ENCODE measurements at places on chromosomes 1 and 21. TPM values are rescaled to one million over a fixed set of nuclear protein-coding genes. Genes with fewer than 3 reads are reported as not detected.

FAM229A gene
- total RNA-seq: 7.8 TPM

PPIAL4G gene
- not detected for total RNA-seq

PAQR6 gene
- total RNA-seq: 0.43 TPM

CBS gene
- 355 TPM for total RNA-seq

MATN1 gene
- not detected for total RNA-seq

USP48 gene
- 23.8 TPM for total RNA-seq

NECAP2 gene
- total RNA-seq: 13.9 TPM

PGLYRP3 gene
- not detected for total RNA-seq

PFKFB2 gene
- 2.9 TPM for total RNA-seq

MT1HL1 gene
- not detected for total RNA-seq

PCAT6 gene
- not detected for total RNA-seq

H3-3A gene
- 132 TPM for total RNA-seq

KIRREL1 gene
- total RNA-seq: 2.5 TPM

TIE1 gene
- total RNA-seq: 7.5 TPM

GUCA2A gene
- total RNA-seq: not detected

OR6N1 gene
- total RNA-seq: not detected

S100A7A gene
- total RNA-seq: not detected

CXADR gene
- total RNA-seq: 31.3 TPM

FBXO2 gene
- total RNA-seq: 19.5 TPM

FHAD1 gene
- total RNA-seq: not detected

IGSF21 gene
- 0.34 TPM for total RNA-seq

LCE6A gene
- total RNA-seq: not detected

MIA3 gene
- 89.6 TPM for total RNA-seq

SEC16B gene
- 69.7 TPM for total RNA-seq

SV2A gene
- 0.43 TPM for total RNA-seq

LRRC71 gene
- total RNA-seq: not detected

ADGRB2 gene
- not detected for total RNA-seq

KHDRBS1 gene
- total RNA-seq: 22.8 TPM

SERPINC1 gene
- 2,632 TPM for total RNA-seq

CLCA4 gene
- 0.07 TPM for total RNA-seq

HUNK gene
- total RNA-seq: 0.12 TPM

CD46 gene
- 107 TPM for total RNA-seq

ZSCAN20 gene
- 1.2 TPM for total RNA-seq

KCNJ10 gene
- not detected for total RNA-seq

KRTAP19-3 gene
- total RNA-seq: not detected

GJA9 gene
- total RNA-seq: not detected

PCBP3 gene
- total RNA-seq: 0.93 TPM

RPTN gene
- not detected for total RNA-seq

NUDT4B gene
- total RNA-seq: 17.6 TPM

GTF2B gene
- total RNA-seq: 14.5 TPM

HEYL gene
- total RNA-seq: 2.6 TPM

ISG20L2 gene
- total RNA-seq: 12.3 TPM

SLC25A34 gene
- 3.5 TPM for total RNA-seq

MIXL1 gene
- total RNA-seq: not detected

LRRC53 gene
- total RNA-seq: not detected

AUNIP gene
- not detected for total RNA-seq

RIPPLY3 gene
- total RNA-seq: 0.18 TPM

Data from right lobe of liver (tissue), 6 donors.